ENCODE measurements at places on chromosomes 7 and 10. TPM values are rescaled to one million over a fixed set of nuclear protein-coding genes. Genes with fewer than 3 reads are reported as not detected.

The ELFN1 gene
- total RNA-seq = 0.10 TPM

The DENND2A gene
- not detected for total RNA-seq

The HOXA2 gene
- total RNA-seq = not detected

The ZDHHC16 gene
- total RNA-seq = 43.6 TPM

The GHRHR gene
- total RNA-seq = not detected

The EGR2 gene
- 68.2 TPM for total RNA-seq

DNA sequence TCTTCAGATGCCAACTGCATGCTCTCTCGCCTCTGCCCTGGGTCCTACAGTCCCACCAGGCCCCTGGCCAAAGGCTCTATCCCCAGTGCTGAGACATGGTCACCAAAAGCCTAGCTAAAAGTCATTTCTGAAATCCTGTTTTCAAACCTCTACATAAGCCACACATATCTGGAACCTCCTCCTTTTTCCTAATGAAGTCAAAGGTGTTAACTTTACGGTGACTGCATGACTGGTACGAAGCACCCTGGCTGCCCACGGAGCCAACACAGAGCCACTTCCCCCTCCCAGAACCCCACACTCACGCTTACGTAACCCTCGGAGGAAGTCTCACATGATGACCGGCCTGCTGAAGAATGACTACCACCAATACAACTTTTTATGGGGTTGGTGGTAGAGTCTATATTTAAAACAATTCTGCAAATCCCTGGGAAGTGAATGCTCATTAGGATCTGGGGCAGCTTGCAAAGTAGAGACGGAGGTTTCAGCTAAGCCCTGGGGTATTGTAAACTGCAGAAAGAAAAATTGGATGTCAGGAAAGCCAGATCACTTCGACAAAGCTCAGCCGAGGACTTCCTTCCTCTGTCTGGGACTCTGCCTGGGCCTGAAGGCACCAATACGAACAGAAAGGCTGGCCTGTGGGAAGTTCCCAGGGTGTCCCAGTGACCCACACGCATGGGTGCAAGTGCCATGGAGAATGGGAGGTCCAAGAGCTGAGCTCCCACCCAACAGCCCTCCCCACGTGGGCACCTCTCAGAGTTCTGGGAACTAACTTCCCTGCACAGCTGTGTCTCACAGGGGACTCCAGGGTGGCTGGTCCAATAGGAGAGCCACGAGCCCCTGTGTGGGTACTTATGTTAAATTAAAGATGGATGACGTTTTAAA lies 50.7 kb downstream of the PDGFA start:
- no peak overlapping the region for H3K4me3 ChIP-seq
- peaks cover 2% of the 10 kb centered on the region for H3K4me1 ChIP-seq
- H3K27ac ChIP-seq = no peak overlapping the region
- peak; percentile 40 for DNase-seq

DNA sequence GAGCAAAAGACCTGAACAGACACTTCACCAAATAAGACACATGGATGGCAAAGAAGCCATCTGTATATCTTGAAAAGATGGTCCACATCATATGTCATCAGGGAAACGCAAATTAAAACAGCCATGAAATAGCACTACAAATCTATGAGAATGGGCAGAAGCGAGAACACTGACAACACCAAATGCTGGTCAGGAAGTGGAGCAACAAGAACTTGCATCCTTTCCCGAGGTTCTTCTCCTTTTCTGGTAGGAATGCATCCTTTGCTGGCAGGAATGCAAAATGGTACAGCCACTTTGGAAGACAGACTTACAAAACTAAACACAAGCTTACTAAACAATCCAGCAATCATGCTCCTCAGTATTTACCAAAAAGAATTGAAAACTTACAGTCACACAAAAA lies 60.0 kb downstream of the PIK3AP1 start:
- DNase-seq = no peak
- no peak overlapping the region for H3K4me3 ChIP-seq
- no peaks in the 10 kb centered on the region for H3K27me3 ChIP-seq
- peaks cover 3% of the 10 kb centered on the region for H3K4me1 ChIP-seq

GRCh38 chr10:75143353-75143752 lies 31.9 kb downstream of the SAMD8 start:
- H3K27me3 ChIP-seq = no peaks in the 10 kb centered on the region
- H3K27ac ChIP-seq = no peak overlapping the region
- DNase-seq = no peak

- DNase-seq = no peak
- no peak overlapping the region for H3K27ac ChIP-seq
- no peak overlapping the region for H3K4me3 ChIP-seq
- H3K4me1 ChIP-seq = peaks cover 16% of the 10 kb centered on the region
- H3K36me3 ChIP-seq = no peaks in the 10 kb centered on the region
Observed at GRCh38 chr7:155222061-155222460, 75.6 kb upstream of the INSIG1 start.

- peaks cover 31% of the 10 kb centered on the region for H3K27me3 ChIP-seq
- H3K4me1 ChIP-seq = peaks cover 14% of the 10 kb centered on the region
- no peaks in the 10 kb centered on the region for H3K36me3 ChIP-seq
- H3K4me3 ChIP-seq = peak within 1 kb of the TSS; percentile 66
- no peak within 1 kb of the TSS for H3K27ac ChIP-seq
- peak; percentile 23 for DNase-seq
Observed at GRCh38 chr10:45373576-45374349, at the start of gene ALOX5. ALOX5 (plus strand) TSS chr10:45374216; CDS start chr10:45374280, 64 bp downstream.
